Keratinocyte (primary cell): ENCODE measurements at places on chromosomes 11 and 22. TPM values are rescaled to one million over a fixed set of nuclear protein-coding genes. Genes with fewer than 3 reads are reported as not detected.

DNA sequence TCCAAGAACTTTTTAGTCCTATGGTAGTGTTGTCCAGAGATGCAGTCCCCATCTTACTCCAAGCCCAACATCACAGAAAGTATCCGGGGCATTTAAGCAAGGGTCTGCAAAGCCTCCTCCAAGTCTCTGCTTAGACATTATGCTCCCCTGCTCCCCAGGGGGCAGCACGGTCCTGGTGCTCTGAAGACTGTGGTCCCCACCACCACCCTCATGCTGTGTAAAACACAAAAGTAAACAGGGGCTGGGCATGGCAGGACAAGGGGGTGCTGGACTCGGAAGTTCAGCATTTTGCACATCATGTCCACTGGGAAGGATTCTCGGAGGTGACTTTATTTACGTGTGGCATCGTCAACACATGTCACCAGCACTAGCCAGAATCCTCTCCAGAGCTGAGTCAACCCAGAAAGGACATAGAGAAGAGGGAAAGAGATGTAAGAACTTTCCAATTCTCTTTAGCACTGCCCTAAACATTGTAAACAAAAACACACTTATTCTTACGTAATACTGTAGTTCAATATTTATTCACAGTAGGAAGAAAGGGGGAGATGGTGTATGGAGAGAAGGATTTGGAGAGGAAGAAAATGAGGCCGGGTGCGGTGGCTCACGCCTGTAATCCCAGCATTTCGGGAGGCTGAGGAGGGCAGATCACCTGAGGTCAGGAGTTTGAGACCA is 37.7 kb downstream of the TCIRG1 start:
- H3K27ac ChIP-seq, result no peak overlapping the region
- DNase-seq, result no peak
- no peaks in the 10 kb centered on the region for H3K4me1 ChIP-seq
- H3K4me3 ChIP-seq, result no peak overlapping the region
- H3K27me3 ChIP-seq, result no peaks in the 10 kb centered on the region

DNA sequence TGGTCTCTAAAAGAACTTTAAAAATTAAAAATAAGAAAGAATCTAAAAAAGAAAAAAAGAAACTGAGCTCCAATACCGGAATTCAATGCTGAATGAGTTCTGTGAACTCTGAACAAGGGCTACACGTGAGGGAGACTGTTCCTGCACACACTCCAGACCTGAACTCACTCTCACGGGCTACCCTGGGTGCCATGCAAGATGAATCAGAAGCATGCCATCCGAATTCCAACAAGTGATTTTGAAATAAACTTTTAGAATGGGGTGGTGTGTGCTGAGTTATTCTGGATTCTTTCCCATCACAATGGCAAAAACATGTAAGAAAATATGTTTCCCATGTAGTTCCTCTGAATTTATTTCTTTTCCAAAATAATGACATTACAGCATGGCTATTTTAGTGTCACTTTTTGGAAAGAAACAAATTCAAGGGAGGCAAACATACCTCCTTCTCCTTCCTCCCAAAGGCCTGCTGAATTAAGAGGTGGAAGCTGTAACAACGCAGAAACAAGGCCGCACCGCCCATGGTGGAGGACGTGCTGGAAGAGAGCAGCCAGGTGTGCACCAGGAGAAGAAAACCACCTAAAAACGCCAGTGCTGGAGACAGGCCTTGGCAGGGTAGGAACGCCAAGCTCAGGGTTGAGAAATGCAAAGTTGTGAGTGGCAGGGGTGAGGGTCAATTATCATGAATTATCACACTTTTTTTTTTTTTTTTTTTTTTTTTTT is 63.2 kb upstream of the ARFGAP3 start:
- no peak overlapping the region for H3K27ac ChIP-seq
- DNase-seq, result no peak
- H3K36me3 ChIP-seq, result no peaks in the 10 kb centered on the region
- no peaks in the 10 kb centered on the region for H3K27me3 ChIP-seq

- no peaks in the 10 kb centered on the region for H3K27me3 ChIP-seq
- H3K36me3 ChIP-seq, result no peaks in the 10 kb centered on the region
- no peak overlapping the region for H3K27ac ChIP-seq
- H3K4me1 ChIP-seq, result no peaks in the 10 kb centered on the region
Observed at GRCh38 chr11:36343436-36343835, 47.3 kb downstream of the PRR5L start.

DNA sequence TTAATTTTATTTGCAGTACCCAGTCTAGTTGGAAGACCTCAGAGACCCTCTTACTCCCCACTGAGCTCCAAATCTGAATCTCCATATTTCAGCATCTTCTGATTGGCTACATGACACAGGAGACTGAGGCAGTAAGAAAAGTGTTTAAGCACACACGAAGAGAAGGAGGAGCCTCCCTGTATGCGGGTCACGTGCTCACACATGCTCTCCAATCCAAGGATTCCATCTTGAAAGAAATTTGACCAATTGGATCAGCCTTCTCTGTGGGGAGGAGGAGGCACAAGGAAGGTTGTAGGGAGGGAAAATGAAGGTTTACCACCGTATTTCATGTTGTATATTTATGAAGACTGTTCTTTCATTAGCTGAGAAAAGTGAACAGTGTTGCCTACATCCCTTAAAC is 1.2 kb downstream of the OR6T1 start:
- no peaks in the 10 kb centered on the region for H3K27me3 ChIP-seq
- H3K36me3 ChIP-seq, result no peaks in the 10 kb centered on the region
- no peak for DNase-seq
- H3K4me1 ChIP-seq, result no peaks in the 10 kb centered on the region

DNA sequence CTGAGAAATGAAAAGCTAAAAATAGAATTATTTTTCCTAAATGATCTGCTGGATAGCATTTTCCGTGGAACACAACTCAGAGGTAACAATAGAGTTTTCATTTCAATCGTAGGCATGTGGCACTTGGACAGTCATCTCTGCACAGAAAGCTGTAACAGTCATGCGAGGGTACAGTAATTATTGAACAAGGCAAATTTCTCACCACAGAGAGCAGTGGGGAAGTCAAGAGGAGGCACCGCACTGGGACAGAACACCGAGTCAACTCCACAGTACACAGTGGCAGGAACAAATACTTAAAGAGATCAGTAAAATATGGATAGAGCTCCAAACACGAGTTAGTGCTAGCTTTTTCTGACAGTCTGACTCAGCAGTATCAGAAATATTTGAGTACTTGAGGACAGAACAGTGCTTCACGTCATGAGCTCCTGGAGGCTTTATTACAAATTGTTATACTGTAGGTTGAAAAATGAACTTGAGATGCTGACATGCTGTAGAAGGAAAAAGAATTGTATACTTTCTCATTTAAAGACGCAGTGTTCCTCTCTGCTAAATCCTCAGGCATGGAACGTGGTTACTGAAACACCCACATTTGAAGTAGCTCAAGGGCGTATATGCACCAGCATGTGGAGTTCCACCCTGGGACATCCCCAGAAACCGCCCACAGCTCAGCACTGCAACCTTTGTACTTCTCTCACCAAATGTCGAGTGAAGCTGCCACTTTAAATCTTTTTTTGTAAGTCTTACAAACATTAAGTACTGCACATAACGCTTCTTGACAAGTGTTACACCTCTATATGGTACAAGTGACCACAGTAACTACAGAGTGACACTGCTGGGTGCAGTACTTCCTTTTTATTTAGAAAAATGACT is 27.4 kb upstream of the YPEL1 start:
- no peaks in the 10 kb centered on the region for H3K27me3 ChIP-seq
- H3K36me3 ChIP-seq, result peaks cover 31% of the 10 kb centered on the region
- peaks cover 10% of the 10 kb centered on the region for H3K4me1 ChIP-seq

DNA sequence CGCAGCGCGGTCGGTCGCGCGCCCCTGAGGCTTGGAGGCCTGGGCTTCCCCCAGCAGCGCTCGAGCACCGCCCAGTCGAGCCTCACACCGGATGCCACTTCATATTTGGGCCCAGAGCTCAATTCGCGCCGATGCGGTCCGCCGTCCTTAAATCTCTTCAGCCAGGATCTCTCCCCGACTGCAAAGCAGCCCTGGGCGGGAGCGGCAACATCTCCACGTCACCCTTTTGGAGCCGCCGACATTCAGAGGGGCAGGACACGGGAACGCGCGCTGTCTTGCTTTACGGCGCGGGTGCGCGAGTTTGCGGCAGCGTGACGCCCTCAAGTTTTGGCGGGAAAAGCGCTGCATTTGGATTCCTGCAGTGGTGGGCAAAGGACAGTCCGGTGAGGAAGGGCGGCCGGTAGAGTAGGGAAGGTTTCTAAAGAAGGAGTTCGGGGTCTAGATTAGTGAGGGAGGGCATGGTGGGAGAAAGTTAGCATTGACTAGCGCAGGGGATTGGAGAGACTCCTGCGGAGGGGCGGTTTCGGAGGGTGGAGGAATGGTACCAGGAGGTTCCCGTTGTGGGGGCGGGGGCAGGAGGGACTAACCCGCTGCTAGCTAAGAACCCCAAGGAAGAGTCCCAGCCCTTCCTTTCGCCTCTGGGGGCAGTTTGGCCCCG is 796 bp downstream of the CHEK1 start:
- DNase-seq, result peak; percentile 68
- peak overlapping the region; percentile 77 for H3K4me3 ChIP-seq
- H3K27me3 ChIP-seq, result no peaks in the 10 kb centered on the region

- H3K4me3 ChIP-seq, result peak overlapping the region; percentile 30
- no peaks in the 10 kb centered on the region for H3K36me3 ChIP-seq
- H3K4me1 ChIP-seq, result peaks cover 53% of the 10 kb centered on the region
- H3K27me3 ChIP-seq, result no peaks in the 10 kb centered on the region
- no peak for DNase-seq
Observed at GRCh38 chr11:44561275-44561805, 4.1 kb upstream of the CD82 start.

- H3K36me3 ChIP-seq, result peaks cover 31% of the 10 kb centered on the region
- no peak overlapping the region for H3K4me3 ChIP-seq
- H3K4me1 ChIP-seq, result peaks cover 97% of the 10 kb centered on the region
- H3K27ac ChIP-seq, result peak overlapping the region; percentile 85
Observed at GRCh38 chr22:36368359-36368983, 19.3 kb downstream of the MYH9 start.

DNA sequence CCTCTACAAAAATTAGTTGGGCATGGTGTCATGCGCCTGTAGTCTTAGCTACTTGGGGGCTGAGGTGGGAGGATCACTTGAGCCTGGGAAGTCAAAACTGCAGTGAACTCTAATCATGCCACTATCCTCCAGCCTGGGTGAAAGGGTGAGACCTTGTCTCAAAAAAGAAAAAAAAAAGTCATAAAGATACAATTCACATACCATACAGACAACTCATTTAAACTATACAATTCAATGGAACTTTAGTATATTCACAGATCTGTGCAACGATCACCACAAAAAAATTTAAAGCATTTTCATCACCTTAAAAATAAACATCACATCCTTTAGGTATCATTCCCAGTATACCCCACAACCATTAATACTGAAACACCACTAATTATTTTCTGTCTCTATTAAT is 201.2 kb downstream of the PGR start:
- no peaks in the 10 kb centered on the region for H3K27me3 ChIP-seq
- H3K27ac ChIP-seq, result no peak overlapping the region
- DNase-seq, result no peak
- H3K4me3 ChIP-seq, result no peak overlapping the region
- H3K4me1 ChIP-seq, result peaks cover 24% of the 10 kb centered on the region

DNA sequence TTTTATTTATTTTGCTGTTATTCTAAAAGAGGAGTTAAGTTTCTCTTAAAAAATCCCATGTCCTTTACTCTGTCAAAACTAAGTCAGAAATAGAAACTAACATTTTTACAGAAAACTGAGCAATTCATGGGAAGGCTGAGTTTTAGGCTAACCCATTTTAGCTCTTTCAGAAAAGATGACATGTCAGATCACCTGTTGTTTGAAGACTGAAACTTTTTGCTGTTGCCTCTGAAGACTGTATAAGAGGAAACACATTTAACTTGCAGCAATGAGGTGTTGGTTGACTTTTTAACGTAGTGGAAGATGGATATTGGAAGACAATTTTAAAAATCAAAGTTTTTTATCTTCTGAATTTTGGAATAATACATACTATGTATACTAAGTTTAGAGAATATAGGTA is 115.4 kb downstream of the METTL15 start:
- DNase-seq, result no peak
- H3K4me1 ChIP-seq, result peaks cover 5% of the 10 kb centered on the region
- no peaks in the 10 kb centered on the region for H3K27me3 ChIP-seq
- no peak overlapping the region for H3K4me3 ChIP-seq
- H3K27ac ChIP-seq, result no peak overlapping the region

DNA sequence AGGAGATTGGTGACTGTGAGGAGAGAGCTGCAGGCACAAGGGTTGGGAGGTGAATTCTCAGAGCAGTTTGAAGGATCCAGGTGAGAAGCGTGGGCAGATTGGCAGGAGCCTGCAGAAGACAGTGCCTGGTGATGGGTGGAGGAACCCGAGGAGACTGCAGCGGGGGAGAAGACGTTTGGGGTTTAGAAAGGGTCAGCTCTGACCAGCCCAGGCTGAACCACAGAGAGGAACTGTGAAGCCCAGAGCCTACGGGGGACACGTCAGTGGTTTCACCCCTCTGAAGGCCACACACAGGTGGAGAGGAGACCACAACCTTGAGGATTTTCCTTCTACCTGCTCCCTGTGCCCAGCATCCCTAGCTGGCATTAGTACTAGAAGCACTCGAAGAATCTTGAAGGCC is 154.8 kb upstream of the TBCEL start:
- no peak for DNase-seq
- no peaks in the 10 kb centered on the region for H3K36me3 ChIP-seq
- H3K27ac ChIP-seq, result no peak overlapping the region
- peaks cover 4% of the 10 kb centered on the region for H3K27me3 ChIP-seq
- H3K4me3 ChIP-seq, result no peak overlapping the region
- no peaks in the 10 kb centered on the region for H3K4me1 ChIP-seq

DNA sequence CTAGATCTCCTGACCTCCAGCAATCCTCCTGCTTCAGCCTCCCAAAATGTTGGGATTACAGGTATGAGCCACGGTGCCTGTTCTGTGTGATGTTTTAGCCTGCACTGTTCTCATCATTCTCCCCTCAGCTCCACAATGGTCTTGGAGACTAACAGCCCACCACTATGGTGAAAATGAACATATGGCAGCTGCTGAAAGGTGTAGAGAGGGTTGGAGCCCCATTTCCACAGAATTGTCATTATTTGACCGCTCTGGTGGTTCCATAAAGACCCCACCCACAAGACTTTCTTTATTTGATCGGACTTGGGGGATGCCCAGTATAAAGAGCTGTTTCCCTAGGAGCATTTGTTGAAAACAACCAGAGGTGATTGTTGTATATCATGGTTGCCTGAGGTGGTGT is 67.9 kb upstream of the SEPTIN5 start:
- no peak for DNase-seq
- no peaks in the 10 kb centered on the region for H3K4me1 ChIP-seq
- no peak overlapping the region for H3K4me3 ChIP-seq
- peaks cover 6% of the 10 kb centered on the region for H3K27me3 ChIP-seq
- no peaks in the 10 kb centered on the region for H3K36me3 ChIP-seq

Gene ALDH3B1
- polyA plus RNA-seq, result 0.07 to 0.16 TPM (median 0.08 TPM) in 3 replicates

Gene C22orf42
- not detected in 3 replicates for polyA plus RNA-seq

Gene CDC45
- 5.2 to 22.7 TPM (median 14.3 TPM) in 3 replicates for polyA plus RNA-seq

Gene FSHB
- polyA plus RNA-seq, result not detected in 3 replicates

Gene NAALAD2
- polyA plus RNA-seq, result not detected in 3 replicates

Gene B4GALNT4
- 7.3 to 11.5 TPM (median 8.1 TPM) in 3 replicates for polyA plus RNA-seq

Gene CHST1
- polyA plus RNA-seq, result not detected in 3 replicates
